ENCODE measurements at places on chromosomes 4 and X.
A peak's percentile ranks its signal among the peaks of the same experiment; 100 is the strongest.

- DNase-seq: no peak
Observed at GRCh38 chr4:189988877-189989431, 38.1 kb downstream of the FRG2 start.

DNA sequence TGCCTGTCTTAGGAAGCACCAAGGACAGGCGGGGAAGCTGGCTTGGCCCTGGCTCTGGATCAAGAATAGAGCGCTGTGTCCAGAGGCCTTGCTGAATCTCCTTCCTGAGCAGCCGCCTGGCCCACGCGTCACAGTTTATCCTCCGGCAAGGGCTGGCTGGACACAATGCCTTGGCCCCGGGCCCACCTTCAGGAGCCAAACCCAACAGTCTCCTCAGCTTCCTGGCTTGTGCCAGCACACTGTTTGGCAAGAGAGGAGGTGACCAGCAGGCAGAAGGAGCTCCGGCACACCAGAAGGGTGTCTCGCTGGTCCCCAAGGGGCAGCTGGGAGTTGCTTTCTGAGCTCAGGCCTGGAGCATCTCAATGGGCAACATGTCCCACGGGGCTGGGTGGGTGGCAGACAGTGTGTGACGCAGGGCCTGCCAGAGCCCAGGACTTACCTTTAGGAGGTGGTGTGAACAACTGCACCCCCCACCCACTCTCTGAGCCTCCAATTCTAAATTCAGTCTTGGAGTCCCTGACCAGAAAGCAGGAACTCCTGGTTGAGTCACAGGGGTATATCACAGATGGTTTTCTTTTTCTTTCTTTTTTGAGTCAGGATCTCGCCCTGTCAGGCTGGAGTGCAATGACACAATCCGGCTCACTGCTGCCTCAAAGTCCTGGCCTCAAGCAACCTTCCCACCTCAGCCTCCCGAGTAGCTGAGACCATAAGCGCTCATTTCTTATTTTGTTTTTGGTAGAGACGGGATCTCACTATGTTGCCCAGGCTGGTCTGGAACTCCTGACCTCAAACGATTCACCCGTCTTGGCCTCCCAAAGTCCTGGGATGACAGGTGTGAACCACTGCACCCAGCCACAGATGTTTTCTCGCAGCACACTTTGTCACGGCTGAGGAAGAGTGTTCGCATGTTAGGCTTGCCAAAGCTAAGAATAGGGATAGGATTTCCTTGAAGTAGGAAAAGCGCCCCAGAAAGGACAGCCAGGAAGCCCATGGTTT is 361.2 kb downstream of the BCOR start:
- DNase-seq: no peak

DNA sequence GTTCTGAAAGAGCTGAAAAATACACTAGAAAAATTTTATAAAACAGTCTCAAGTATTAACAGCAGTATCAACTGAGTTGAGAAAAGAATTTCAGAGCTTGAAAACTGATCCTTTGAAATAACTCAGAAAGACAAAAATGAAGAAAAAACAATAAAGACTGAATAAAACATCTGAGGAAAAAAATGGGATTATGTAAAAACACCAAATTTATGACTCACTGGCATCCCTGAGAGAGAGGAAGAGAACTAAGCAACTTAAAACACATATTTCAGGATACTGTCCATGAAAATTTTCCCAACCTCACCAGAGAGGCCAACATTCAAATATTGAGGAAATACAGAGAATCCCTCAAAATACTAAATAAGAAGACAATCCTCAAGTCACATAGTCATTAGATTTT is 22.9 kb downstream of the PABPC4L start:
- DNase-seq: no peak

DNA sequence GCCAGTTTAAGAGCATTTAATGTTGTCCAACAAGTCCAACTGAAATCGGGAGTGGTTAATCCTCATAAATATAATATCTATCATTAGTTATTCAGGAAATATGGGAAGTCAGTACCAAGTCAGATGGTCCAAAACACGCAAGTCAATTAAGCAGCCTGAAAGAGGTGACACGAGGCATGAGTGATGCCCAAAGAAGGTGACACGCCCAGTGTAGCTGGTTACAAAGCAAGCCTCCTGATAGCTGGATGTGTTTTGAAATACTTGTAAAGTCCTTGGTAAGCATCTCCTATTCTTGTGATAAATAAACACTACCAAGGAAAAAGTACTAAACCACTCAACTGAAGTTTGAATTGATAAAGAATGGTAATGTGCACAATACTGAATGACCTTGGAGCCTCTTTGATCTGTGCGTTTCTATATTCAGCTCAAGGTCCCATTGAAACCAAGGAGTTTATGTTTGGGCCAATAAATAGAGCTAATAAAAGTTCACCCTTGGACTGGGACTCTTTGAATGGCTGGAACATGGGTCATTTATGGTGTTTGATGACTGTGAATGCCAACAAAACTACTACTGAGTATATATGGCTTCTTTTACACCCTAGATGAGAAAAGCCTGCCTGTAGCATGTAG is 93.2 kb upstream of the KLF3 start:
- DNase-seq: no peak

DNA sequence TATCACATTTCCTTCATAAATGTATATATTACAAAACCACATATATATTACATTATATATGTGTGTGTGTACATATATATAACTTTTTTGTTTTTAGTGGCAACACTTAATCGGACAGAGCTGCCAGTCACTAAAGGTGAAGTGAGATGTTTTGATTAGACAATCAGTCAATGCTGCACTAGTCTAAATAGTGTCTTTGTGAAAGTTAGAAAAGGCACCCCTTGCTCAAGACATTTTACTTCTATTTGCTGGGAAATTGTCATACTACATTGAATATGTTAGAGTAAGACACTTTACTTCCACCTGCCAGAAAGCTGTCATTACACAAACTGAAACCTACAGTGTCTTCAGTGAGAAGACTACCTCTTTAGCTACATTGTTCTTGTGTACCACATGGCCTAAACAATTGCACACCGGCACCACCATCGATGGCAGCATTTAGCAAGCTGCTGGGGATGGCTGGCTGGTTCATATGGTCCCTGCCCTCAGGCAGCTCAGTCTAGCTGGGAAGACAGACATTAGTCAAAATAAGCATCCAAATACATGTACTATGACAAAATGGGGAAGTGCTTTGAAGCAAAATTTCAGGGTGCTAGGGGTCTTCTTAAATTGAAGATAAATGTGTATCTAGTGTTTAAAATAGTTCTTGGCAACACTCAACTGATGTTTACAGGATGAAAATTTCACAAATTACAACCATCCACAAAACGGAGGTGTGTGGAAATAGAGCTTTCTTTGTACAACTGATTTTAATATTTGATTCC is 148.1 kb upstream of the GATB start:
- no peak for DNase-seq

DNA sequence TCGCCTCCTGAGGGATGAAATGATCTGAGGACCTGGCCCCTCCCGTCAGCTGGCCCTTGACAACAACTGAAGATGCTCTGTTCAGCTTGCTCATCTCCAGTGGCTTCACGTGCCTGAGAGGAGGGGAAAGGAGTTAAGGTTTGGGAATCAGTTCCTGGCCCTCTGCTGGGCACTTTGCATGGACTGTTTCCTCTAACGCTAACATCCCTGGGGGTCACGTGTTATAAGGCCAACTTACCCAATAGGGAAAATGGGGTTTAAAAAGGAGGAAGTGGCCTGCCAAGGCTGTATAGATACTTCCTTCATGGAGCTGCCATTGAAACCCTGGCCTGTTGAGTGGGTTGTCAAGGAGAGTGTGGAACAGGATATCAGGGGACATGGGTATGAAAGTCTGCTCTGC is 65.6 kb downstream of the OR13H1 start:
- DNase-seq: no peak

DNA sequence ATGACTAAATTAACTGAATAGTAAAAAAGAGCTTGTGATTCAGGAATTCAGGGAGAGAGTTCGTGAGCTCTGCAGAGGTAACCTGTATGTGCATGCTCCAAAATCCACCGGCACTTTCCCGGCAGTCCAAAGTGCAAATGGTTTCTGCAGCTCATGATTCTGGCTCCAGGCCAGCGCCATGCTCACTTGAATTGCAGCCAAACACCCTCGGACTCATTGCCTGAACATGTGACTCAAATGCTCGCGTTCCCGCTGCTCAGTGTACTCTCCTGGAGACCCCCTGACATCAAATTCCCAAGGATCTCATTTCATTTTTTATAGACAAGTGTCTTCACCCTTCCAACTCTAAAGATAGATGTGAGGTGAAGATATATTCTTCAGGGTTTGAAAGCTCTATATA is 44.1 kb upstream of the SH3RF1 start:
- DNase-seq: peak; percentile 65

- no peak for DNase-seq
Observed at GRCh38 chr4:36325499-36325898, 44.1 kb downstream of the DTHD1 start.

DNA sequence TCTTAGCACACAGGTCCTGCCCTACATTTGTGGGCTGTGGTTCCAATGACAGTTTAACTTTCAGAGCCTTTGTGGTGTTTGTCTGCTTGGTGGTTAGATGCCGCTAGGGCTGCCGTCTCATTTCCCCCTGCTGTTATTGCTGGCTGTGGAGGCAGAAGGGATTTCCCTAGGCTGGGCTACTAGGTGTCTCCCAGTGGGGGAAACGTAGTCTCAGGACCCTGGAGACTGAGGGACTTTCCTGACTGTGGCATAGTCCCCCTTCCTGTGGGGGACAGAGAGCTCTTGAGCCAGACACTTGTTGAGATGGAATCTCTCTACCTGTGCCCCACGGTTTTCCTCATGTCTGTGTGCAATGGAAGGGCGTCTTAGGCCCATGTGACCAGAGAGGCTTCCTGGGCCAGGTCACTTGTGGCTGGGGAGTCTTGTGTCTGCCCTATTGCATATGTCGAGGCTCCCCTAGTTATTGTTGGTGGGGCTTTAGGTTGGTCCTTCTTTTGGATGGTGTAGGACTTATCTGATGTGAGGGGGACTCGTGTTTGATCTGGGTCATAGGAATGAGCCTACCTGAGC is 68.2 kb downstream of the ARHGAP10 start:
- DNase-seq: no peak

DNA sequence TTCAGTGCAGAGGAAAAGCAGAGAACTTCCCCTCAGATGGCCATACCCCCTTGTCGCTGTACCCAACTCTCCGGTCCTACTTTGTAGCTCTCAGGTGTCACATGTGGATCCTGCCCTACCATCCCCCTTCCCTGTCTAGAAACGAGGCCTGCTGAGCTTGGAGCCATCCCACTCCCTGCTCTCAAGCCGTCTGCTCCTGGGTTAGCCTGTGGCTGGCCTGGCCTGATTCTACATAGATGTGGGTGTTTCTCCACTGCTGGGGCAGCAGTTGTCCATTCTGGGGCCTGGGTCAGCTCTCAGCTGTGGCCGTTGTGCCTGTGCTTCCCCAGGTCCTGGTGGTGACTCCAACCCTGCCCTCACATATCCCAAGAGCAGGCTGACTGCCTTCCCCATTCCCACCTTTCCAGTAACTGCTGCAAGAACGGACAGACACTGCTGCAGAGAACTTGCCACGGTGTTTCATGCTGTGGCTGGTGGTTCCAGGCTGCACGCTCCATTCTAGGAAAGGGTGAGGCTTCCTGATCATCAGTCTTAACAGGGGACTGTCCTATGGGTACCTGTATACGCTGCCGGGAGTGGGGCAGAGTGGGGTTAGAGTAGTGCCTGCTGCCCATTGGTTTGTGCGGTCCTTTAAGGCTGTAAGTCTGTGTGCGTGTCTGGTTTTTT is 3.6 kb downstream of the IL9R start:
- no peak for DNase-seq

DNA sequence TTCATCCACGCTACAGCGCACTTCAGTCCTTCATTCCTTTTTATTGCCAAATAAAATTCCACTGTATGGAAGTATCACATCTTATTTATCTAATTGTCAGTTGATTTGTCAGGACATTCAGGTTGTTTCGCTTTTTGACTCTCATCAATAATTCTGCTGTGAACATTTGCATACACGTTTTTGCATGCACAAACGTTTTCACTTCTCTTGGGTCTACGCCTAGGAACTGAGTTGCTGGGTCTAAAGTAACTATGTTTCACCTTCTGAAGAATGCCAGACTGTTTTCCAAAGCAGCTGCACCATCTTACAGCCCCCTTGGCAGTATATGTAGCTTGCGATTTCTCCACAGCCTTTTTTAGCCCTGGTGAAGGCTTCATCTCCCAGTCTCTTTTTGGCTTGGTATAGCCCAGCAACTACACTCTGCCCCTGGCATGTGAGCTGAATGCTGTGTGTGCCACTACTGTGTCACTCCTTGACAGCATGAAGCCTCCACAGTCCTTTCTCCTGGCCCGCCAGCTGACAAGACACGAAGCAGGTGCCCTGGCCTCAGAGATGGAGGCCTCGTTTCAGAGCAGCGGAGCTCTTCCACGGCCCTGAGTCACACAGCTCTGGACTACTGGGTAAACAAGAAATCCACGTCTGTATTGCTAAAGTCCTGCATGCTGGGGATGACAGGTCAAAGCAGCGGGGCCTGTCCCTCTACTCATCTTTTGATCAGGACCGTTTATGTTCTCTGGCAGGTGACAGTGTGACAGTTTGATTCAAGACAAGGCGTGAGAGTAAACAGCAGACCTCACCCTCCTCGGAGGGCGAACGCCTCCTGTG is 75.5 kb downstream of the NSUN7 start:
- no peak for DNase-seq

DNA sequence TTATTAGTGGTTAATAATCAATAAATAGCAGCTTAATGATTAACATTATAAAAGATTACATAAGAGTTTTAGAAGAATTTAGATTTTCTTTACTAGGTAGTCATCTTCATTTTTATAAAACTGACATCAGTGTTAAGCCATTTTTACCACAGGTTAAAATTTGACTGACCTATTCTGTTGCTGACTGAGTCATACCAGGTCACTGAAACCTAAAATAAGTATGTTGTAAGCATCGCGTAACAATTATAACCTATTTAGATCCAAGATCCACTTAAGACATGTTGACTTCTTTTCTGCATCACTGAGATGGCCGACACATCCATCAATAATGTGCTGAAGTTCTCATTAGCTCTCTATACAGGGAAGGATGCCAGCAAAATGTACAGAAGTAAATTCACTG is 36.7 kb downstream of the ARX start:
- no peak for DNase-seq

DNA sequence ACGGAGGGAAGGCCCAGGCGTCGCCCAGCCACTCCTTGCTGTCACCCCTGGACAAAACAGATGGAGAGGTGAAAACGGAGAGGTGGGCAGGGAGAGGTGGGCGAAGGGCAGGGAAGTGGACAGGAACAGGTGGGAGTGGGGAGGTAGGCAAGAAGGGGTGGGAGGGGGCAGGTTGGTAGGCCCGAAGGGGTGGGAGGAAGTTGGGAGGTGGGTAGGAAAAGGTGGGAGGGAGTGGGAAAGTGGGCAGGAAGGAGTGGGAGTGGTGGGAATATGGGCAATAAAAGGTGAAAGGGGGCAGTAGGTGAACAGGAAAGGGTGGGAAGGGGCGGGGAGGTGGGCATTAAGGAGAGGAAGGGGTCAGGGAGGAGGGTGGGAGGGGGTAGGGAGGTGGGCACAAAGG is 9.0 kb upstream of the MAGEC1 start:
- no peak for DNase-seq

Data from left renal pelvis (tissue), 4 donors.